ENCODE measurements at places on chromosomes 16 and 17.

DNA sequence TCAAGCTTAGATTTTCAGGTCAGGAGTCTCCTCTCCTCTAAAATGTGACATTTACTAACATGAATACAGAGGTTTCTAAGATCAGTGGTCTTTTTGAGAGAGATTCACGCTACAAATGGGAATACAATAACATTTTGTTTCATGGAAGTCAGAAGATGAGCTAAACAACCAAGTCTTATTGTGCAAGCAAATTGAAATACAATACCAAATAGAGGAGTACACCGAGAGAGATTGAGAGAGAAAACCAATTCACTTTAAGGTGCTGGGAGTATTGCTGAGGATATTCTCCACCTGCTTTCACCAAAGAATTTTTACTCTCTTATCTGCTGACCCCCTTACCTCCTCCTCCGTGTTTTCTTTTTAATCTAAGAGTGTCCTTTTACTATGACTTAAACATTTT is 11.5 kb downstream of the VEZF1 start:
- no peak for DNase-seq

DNA sequence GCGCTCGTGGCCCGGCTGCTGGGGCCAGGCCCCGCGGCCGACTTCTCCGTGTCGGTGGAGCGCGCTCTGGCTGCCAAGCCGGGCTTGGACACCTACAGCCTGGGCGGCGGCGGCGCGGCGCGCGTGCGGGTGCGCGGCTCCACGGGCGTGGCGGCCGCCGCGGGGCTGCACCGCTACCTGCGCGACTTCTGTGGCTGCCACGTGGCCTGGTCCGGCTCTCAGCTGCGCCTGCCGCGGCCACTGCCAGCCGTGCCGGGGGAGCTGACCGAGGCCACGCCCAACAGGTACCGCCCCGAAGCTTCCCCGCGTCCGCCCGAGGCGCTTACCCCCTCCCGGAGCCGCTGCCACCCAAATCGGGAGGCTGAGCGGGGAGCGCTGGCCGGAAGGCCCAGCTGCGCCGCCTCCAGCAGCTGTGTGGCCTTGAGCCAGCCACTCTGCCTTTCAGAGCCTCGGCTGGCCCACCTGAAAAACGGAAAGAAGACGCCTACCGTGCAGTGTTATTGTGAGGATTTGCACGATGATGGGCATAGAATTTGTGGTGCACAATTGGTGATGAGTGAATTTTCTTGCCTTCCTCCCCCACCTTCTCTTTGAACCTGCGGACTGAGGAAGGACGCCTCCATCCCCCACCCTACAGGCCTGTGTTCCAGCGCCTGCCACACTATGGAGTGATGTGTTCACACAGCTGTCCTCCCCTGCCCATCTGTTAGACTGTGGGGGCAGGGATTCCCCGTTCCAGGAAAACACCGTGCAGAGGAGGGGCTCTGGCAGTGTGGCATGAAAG is 523 bp downstream of the NAGLU start:
- peak; percentile 75 for DNase-seq

GRCh38 chr16:2825906-2826305 is 4.2 kb upstream of the ZG16B start:
- DNase-seq = no peak

DNA sequence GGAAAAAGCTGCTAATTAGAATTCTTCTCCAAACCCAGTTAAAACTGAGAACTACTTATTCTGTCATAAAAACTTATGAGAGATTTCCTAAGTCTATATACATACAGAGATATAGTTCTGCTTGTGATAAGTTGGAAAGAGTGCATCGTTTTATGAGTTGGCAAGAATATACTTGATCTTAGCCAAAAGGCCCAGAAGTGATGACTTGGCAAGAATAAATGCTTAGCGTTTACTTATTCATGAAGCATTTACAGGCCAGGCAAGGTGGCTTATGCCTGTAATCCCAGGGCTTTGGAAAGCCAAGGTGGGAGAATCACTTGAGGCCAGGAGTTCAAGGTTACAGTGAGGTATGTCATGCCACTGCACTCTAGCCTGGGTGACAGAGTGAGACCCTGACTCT is 81.7 kb downstream of the CYB561 start:
- peak; percentile 76 for DNase-seq

GRCh38 chr17:40084477-40084876 is 15.9 kb downstream of the NR1D1 start:
- no peak for DNase-seq

DNA sequence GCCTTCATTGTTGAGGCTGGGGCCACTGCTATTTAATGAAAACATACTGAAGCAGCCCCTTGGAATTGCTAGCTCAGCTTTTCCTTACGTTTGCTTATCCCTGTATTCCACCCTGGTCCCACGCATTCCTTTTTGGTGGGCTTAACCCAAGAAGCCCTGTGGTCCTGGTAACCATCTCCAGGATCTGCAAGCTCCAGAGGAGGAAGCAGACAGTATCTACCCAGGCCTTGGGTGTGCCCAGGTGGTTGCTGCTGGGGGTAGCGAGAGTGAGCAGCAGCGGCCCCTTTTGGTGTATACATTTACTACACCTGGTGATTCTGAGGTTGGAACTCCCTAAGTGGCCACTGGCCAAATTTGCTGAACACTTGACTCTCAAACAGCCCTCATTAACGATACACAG is 97.7 kb downstream of the CBLN1 start:
- DNase-seq = peak; percentile 6

GRCh38 chr16:68072038-68072695 is 13.0 kb upstream of the NFATC3 start:
- DNase-seq = peak; percentile 89

GRCh38 chr16:90057738-90058173 is 19.4 kb downstream of the PRDM7 start:
- peak; percentile 80 for DNase-seq

DNA sequence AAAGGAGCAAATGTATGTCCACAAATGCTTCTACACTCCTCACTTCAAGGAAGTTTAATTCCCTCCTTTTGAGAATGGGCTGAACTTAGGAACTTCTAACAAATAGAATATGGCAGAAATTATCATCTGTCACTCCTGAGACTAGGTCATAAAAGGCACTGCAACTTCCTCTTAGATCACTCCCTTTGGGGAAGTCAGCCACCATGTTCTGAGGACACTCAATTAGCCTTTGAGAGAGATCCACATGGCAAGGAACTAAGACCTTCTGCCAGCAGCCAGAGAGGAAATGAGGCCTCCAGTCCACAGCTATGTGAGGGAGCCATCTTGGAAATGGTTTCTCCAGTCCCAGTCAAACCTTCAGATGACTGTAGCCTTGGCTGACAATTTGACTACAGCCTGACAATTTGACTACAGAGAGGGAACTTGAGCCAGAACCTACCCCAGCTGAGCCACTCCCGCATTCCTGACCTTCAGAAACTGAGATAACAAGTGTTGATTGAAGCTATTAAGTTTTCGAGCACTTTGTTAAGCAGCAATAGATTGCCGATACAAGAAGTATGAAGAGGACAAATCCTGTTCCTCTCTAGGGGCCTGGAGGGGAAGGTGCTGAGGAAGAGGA is 113.4 kb upstream of the SEC14L1 start:
- no peak for DNase-seq

DNA sequence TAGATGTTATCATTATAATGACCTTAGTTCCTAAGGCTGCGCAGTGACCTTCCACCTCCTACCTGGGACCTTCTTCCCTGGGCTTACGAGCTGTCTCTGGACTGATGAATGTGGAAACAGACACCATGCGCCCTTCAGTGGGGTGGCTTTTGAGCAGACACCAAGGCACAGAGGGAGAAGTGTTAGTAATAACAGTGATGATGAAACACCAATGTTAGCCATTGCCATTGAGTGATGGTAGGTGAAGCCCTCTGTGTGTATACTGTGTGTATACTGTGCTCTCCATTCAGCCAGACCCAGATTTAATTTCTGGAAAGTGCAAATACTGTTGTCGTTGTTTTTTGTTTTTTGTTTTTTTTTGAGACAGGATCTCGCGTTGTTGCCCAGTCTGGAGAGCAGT is 44.5 kb downstream of the CLEC16A start:
- no peak for DNase-seq

DNA sequence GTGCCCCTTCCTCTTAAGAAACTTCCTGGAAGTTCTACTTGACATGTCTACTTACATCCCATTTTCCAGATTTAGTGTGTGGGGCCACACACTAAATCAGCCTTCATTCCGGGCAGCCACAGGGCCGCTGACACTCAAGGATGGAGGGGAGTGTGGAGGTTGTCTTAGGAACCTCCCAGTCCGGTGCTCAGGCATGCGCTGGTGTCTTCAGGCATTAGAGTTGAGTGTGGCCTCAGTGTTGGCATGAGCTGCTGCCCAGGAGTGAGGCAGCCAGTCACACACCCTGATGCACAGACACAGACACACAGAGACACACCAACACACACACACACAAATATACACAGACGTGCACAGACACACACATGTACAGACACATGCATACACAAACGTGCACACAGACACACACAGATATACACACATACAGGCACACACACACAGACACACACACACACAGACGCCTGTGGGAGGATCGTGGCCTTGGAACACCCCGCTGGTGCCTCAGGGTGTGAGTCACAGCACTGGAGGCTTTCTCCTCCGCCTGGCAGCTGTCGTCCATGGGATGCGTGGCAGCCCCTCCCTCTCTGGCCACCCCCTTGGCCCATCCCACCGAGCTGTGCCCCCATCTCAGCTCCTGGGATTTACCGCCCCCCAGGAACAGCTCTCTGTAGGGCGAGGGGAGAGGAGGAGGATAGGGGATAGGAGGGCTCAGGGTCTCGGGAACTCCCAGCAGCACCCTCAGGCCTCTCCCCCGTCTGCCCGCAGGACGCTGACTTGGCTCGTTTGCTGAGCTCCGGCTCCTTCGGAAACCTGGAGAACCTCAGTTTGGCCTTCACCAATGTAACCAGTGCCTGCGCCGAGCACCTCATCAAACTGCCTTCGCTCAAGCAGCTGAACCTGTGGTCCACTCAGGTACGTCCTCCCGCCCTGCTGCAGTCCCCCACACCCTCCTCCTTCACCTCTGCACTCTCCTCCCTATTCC is 75.6 kb upstream of the PLCG2 start:
- DNase-seq = peak; percentile 91

DNA sequence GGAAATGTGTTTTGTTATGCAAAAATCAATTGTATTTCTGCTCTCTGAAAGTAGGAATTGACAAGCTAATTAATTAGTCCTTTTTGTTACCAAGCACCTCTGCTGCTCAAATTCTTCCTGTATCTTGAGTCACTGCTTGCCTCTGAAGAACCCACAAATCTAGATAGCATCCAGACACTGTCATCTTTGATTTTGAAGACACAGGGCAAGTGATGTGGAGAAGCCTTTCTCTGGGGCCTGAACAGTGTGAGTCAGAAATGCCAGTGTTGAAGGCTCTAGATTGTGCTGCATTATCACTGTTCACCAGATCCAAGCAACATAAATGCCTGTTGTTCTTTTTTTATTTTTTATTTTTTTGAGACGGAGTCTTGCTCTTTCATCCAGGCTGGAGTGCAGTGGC is 10.9 kb upstream of the ST6GALNAC1 start:
- no peak for DNase-seq

DNA sequence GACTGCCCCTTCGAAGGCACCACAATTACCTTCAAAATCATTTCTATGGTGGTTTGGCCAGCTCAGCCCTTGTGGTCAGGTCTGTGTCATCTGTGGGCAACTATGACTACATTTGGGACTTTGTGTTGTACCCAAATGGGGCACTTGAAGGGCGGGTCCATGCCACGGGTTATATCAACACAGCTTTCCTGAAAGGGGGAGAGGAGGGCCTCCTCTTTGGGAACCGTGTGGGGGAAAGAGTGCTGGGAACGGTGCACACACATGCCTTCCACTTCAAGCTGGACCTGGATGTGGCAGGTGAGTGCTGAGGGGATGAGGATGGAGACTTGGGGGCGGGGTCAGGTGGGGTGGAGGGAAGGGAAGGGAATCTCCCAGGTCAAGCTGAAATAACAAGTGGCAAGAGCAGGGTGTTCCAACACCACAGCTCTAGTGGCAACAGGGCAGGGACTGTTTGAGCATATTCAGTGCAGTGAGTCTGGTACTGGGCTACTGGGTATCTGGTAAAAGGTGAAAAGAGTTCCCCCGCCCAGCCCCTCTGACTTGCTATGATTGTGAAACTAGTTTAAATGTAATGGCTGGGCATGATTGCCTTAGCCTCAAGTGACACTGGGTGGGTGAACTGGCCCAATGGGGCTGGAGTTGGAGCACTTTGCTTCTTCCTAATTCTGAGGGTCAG is 1.7 kb downstream of the AOC2 start:
- peak; percentile 23 for DNase-seq

DNA sequence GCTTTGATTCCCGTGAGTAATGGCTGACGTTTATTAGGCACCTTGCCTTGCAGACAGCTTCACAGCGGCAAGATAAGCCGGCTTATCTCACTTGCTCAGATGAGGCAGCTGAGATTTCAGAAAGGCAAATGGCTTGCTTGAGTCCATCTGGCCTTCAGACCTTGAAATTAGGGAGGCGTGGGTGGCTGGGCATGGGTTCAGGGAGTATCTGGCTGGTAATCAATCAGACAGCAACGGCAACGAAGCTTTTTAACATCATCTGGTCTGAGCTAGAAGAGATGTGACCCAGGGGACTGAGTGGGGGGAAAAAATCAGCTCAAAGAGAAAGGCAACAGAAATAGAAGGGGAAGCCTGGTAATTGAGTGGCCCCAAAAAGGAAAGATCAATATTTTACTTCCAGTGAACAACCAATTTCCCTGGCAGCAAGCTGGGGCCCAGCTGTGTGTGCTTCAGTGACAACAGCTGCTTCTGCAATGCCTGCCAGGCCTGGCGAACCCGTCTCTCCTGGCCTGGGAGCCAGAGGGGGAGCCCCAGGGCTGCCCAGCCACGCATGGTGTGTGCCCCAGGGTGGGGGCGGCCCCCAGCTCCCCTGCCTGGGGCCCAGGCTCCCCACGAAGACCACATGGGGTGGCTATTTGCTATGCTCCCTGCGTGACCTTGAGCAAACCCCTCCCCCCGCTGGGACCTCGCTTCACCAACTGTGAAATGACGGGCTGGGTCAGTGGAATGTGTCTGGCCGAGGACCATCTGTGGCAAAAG is 34.0 kb downstream of the RAB11FIP4 start:
- DNase-seq = peak; percentile 30

DNA sequence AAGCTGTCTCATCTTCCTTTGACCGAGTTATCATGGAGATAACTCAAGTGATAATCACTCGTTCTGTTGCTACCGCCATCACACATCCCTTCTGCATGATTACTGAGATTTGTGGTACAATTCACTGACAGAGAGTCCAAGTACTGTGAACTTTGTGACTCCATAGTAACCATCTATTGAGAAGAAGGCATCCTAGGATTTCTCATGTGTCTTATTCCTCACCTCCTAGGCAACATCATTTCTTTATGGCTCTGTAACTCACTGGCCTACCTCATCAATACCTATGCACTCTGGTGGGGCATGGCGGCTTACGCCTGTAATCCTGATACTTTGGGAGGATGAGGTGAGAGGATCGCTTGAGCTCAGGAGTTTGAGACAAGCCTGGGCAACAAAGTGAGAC is 19.4 kb downstream of the DRC7 start:
- no peak for DNase-seq

Measured in fibroblast of mammary gland (primary cell).